Occipital lobe (tissue), 3 donors: ENCODE measurements at places on chromosomes 5 and 9.

- DNase-seq: peak; percentile 29
These were observed 79.5 kb upstream of the HTR4 start for GRCh38 chr5:148733601-148734438.

GRCh38 chr9:102975251-102975650 lies 19.9 kb upstream of the CYLC2 start:
- no peak for DNase-seq

- DNase-seq: no peak
These were observed 15.3 kb downstream of the NR2F1 start for GRCh38 chr5:93598091-93599000.

- DNase-seq: no peak
These were observed 1146.3 kb downstream of the MAT2B start for GRCh38 chr5:164651546-164652275.

DNA sequence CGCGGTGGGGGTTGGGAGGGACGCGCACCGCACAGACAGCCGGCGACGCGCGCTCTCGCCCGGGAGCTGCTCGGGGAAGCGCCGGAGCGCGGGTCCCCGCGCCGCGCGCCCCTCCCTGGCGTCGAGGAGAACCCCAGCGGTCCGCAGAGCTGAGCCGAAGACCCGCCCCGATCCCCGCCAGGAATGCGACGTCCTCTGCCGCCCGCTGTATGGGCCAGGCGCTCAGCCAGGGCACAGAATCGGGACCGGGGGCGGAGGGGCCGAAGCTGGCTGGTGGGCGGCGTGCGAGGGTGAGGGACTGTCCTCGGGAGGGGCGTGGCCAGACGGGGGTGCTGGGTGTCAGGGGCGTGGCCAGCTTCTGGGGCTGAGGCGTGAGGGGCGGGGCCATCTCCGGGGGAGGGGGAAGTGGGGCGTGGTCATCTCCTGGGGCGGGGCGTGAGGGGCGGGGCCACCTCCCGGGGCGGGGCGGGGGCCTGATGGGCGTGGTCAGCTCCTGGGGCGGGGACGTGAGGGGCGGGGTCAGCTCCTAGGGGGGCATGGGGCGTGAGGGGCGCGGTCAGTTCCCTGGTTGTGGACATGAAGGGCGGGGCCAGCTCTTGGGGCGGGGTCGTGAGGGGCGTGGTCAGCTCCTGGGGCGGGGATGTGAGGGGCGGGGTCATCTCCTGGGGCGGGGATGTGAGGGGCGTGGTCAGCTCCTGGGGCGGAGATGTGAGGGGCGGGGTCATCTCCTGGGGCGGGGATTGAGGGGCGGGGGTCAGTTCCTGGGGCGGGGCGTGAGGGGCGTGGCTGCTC lies 965 bp downstream of the PTGDS start:
- peak; percentile 89 for DNase-seq

- peak; percentile 13 for DNase-seq
These were observed 61.8 kb downstream of the COX7C start for GRCh38 chr5:86679529-86679928.

GRCh38 chr5:44932922-44933585 lies 124.3 kb downstream of the MRPS30 start:
- no peak for DNase-seq

DNA sequence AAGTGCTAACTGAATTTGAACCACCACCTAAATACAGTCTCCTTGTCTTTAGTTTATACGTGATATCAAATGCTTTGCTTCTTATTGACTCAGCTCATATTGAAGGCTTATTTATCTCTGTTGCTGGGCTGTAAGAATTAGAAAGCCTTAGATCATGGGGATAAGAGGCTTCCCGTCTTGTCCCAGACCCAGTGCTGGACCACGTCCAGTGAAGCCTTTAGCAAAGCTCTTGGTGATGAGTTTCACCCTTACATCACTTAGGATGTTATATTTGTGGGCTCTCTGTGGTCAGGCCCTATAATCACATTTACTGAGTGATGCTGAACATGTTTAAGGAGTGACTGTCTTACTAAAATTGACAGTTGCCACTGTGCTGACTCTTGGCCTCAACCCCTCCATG lies 11.2 kb downstream of the FAM240B start:
- no peak for DNase-seq

DNA sequence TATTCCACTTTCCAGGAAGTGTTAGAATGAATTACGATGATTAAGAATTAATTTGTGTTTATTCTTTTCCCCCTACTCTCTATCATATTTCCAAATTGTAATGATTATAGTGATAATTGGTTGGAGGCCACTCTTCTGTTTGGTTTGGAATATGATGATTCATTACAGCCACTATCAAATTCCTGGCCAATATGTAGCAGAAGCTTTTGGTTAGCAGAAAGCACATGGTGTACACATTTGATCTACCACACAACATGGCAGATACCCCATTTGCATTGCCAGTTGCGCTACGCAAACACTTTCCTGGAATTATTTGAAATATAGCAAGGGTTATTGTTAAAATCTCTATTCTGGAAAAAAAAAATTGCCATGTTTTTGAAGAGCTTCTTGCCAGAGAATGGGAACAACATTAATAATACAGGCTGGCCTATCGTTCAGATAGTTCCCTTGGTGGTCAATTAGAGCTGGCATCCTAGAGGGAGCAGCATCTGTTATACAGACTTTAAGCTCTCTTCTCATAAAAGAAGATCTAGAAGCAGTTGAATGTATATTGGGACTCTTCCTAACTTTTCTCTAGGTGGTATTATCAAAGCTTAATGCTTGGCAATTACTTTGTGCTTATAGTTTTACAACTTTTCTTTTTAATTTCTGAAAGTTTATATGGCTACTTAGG lies 455.0 kb upstream of the ACTBL2 start:
- no peak for DNase-seq

DNA sequence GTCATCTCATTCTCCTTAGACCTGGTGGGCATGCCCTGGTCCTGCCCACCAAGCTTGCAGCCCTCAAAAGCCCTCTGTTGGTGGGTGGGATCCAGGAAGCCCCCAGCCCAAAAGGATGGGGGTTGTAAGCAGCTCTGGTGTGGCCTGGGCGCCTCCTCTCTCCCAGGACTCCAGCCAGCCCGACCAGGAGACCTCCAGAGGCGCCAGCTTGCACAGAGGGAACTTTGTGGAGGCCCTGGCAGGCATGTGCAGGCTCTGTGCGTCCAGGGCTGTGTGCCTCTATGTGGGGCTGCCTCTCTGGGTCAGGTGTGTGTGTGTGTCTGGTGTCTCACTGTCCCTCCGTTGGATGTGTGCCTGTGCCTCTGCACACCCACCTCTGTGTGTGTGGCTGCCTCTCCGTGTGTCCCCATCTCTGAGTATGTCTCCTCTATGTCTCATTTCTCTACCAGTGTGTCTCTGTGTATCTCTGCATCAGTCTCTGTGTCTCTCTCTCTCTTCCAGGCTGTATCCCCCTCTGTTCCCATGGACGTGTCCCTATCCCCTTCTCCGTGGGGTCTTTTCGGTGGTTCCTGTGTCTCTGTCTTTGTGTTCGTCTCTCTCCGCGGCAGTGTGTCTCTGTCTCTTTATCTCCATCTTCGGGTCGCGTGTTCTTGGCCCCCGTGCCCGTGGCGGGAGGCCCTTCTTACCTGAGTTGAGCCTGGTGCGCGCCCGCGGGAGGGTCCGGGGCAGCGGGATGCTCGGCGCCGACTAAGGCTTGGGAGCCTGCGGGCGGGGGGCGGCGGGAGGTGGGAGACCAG lies 501 bp downstream of the ENHO start:
- DNase-seq: no peak

DNA sequence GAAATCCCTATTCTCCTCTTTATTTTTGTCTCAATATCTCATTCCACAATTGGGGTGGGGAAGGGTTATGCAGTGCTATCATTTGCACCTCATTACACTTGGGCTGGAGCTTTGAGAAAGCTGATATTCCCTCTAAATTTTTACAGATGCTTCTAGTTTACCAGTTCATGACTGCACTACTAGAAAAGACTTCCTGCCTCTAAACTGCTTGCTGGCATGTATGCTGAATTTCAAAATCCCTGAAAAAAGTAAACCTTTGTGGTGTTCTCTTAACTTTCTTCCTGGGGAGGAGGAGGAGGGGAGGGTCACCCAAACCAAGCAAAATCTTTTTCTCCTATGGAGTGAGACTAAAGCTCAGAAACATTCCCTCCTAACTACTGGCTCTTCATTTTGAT lies 45.1 kb downstream of the BNC2 start:
- DNase-seq: no peak

DNA sequence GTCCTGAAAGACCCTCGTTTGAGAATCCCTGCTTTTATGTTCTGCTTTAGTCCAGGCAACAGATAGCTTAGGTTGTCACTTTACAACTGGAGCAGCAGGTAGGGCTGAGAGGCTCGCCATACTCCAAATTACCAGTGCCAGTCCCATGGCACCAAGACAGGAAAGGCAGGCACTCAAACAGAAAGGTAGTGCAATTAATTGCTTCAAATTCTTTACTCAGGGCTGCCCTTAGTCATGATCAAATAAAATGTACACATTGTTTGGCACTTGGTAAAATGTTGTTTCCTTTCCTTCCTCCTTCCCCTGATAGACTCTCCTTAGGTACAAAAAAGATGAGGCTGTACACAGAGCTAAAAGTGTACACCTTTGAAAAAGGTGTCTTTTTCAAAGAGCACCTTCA lies 115.8 kb upstream of the CCDC152 start:
- no peak for DNase-seq

DNA sequence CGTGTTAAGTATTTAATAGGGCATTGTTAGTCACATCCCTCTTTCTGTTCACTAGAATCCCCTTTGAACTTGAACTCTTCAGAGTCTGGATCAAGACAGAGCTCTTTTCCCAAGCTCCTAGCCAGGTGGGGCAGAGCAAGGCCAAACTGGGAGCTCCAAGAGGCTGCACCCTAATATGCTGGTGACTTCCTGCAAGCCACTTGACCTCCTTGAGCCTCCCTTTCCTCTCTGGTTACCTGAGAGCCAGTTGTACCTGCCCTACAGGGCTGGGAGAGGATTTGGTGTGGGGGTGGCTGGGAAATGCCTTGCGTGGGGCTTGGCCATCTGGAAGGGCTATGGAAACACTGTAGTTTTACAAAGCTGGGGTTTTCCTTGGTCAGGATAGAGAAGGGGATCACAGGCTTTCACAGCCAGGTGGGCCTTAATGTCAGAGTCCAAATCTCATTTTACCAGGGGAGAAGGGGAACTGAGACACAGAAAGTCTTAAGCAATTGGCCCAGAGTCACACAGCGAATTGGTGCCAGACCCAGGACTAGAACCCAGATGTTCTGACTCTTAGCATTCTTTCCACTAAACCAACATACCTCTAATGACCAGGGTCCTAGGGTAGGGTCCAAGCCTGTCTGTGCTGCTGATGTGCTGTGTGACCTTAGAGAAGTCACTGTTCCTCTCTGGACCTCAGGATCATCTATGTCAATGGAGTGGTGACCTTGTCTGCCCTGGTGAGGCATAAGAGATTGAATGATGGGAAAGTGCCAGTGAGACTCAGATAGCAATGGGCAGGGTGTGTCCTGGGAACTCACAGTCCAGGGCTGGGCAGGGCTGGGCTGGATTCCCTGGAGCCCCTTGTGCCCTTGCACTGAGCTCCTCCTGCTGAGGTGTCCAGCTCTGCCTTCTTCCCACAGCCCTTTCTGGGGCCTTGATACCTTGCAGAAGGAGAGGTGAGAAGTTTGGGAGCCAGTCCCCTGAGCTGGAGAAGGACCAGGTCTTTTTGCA lies 35.8 kb downstream of the GSN start:
- DNase-seq: no peak

- no peak for DNase-seq
These were observed 162.3 kb downstream of the FGF18 start for GRCh38 chr5:171581781-171582180.

DNA sequence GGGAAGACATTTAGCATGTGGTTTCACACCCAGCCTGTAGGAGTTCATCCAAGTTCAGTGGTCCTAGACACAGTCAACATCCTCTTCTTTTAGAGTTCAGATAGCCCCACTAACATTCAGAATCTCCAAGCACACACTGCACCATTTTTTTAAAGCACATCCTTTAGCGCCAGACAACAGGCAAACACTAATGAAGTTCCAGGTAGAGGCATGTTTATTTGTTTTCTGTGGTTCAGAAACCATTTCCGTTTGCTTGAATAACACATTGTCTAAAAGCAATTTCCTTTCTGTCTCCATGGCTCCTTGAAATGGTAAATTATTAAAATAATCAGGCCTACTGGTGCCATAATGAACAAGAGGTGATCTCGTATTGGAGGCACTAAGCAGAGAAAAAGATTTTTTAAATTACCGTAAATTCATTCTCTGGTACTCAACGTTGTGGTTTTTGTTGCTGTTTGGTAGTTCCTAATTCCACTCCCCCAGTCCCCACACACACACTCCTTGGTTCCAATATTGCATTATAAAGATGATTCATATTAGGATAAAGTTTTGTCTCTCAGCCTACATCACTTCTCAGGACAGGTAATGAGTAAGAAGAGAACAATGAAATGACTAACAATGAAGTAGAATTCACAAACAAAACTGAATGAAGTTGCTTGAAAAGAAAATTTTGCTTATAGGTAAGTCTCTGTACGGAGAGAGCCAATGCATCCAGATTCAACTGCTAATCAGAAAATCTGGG lies 153.1 kb downstream of the PCSK1 start:
- no peak for DNase-seq

- DNase-seq: no peak
These were observed 257.3 kb downstream of the MLLT3 start for GRCh38 chr9:20364959-20365358.

DNA sequence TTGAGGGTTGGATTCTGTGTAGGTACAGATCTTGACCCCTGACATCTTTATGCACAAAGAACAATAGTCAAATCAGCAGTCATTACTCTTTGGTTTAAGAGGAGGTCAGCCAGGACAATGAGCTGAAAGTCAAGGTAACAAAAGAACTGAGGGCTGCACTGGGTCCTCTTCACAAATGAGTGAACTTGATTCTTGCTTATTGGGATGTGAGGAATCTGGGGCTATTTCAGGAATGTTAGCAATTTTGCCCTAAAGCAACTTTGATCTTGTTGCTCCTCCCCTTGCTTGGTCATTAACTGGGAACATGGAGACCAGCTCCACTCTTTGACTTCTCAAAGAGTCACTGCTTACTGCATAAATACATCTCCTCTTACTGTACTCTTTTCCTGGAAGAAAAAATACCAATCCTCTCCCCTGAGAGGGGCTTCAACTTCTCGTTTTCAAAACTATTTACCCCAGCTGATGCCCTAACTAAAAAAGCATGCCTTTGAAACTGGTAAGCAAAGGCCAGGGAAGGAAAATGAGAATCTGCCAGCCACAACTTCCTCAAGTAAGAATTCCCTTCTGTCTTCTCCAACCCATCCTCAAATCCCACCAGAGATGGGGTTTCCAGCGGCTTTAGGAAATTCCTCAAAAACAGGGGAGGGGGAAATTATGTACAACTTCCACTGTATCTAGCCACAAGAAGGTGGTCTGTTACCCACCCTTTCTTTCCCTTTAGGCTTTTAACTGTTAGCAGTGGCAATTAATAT lies 368.3 kb downstream of the ENC1 start:
- DNase-seq: no peak

- no peak for DNase-seq
These were observed 92.8 kb upstream of the RASEF start for GRCh38 chr9:83155733-83156132.

DNA sequence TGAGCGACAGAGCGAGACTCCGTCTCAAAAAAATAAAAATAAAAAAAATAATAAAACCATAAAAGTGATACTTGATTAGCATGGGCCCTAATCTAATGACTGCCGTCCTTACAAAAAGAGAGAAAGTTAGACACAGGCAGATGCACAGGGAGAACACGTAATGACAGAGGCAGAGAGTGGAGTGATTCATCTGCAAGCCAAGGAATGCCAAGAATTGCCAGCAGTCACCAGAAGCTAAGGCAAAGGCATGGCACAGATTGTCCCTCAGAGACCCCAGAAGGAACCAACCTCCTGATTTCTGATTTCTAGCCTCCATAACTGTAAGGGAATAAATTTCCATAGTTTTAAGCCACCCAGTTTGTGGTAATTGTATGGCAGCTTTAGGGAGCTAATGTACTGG lies 79.6 kb upstream of the FREM1 start:
- no peak for DNase-seq
